ENCODE measurements at places on chromosomes 5 and 9.

DNA sequence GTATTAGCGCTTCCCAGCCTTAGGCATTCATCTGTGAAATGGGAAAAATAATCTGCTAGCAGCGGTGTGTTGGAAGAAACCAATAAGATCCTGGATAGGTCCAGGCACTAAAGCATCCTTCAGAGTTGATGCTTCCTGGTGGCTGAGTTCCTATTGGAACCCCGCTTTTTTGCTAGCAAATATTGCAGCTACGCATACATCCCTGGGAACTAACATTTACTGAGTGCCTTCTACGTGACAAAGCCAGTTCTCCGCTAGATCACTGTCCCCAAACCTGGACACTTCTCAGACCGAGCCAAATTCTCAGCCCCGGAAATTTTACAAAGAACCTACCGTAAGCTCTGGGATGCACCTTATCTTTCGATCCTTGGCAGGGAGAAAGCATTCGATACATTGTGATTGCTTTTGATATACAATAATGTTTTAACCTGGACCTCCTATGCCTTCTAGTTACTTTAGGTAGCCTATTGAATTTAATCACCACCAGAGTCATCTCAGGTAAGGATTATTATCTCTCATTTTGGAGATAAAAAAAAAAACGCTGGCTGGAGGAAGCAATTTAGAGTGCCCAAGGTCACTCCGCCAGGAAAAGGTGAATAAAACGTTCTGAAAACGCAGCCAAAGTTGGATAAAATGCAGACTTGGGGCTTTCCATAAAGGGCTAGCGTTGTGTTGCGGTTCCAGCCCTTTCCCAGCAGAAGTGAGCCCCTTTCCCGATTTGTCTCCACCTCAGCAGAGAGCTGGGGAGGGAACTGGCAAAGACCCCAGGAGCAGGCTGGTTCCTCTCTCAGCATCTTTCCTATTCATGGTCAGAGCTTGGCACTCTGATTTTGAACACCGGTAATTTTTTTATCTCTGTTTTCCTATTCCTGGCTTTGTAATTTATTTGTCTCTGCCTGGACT lies 2.6 kb upstream of the MSX2 start:
- DNase-seq: no peak

DNA sequence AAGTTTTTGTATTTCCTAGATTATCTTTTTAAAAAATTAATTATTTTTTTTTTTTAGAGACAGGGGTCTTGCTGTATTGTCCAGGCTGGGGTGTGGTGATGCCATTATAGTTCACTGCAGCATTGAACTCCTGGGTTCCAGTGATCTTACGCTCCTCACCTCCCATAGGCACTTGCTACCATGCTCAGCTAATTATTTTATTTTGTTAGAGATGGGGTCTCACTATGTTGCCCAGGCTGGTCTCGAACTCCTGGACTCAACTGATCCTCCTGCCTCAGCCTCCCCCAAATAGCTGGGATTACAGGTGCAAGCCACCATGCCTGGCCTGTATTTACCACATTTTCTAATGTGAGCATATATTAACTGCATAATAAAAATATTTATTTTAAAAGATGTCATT lies 274.5 kb downstream of the RFX3 start:
- no peak for DNase-seq

- DNase-seq: no peak
These were observed 62.4 kb downstream of the GRIA1 start for GRCh38 chr5:153552886-153553285.

DNA sequence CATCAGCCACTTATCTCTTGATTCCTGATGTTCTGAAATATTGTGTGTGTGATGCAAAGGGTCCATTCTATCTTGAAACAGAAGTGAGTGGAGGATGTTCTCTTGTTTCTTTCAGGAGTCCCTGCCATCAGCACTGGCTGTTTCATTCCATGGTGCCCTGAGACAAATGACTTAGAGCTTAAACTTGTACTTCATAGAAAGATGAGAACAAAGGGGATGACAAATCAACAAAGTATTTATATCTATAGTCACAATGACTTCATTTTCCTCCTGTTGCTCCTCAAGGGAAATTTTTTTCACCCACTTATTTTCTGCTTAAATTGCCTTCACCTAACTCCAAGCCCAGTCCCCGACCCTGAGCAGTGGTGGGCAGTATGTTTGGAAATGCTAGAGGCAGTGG lies 171.6 kb downstream of the TARS1 start:
- no peak for DNase-seq

DNA sequence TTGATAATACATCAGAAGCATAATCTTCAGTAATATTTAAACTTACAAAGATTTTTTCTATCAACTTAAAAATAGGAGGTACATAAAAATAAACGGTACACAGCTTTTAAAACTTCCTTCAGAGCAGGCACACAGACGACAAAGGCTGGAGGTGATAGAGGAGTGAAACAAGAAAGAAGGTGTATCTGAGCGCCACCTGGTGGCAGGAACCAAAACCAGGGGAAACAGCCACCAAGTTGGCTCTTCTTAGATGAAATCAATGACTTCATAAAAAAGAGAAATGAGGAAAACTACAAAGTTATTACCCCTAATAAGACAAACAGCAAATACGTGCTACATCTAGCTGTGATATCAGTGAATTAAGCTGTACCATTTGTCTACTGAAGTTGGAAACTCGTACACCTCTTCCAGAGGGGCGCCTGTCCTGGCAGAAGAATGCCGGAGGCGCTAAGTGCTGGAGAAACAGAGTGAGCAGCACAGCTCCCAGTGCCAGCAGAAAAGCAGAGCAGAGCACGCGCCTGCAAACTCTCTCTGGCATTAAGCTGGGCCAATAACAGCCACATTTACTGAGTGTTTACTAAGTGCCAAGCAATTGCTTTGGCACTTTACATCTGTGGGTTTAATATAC lies 85.9 kb downstream of the SETX start:
- DNase-seq: peak; percentile 21

- no peak for DNase-seq
These were observed 60.7 kb downstream of the COL27A1 start for GRCh38 chr9:114216081-114216480.

GRCh38 chr5:68086857-68087256 lies 128.7 kb upstream of the PIK3R1 start:
- DNase-seq: no peak

DNA sequence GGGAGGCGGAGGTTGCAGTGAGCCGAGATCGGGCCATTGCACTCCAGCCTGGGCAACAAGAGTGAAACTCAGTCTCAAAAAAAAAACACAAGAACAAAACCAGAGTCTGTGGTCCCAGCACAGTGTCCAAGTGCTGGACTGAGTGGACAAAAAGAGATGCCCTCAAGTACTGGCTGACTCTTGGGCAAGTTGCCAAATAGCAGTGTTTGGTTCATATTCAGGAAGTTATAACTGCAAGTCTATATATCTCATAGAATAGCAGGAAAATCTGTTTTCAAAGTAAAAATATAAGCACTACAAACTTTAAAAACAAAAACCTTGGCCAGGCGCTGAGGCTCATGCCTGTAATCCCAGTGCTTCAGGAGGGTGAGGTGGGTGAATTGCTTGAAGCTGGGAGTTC lies 7.3 kb downstream of the HABP4 start:
- no peak for DNase-seq

DNA sequence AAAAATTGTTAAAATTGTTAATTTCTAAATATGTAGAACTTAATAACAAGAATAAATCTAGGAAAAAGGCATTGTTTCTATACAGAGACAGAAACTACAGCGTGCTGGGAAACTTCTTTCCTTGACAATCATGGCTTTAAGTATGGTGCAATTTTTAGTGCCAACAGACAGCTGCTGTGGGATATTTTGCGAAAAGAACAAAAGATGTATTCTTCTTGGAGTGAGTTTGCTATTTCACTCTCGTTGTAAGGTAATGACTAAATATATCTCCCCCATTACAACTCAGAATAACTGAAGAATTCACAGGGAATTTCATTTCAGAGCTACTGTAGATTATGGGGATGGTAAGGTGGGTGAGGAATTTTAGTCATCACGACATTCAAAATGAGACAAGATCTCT lies 2055.0 kb upstream of the ACO1 start:
- DNase-seq: no peak

- DNase-seq: no peak
These were observed 22.3 kb downstream of the KLF9 start for GRCh38 chr9:70392189-70392588.

DNA sequence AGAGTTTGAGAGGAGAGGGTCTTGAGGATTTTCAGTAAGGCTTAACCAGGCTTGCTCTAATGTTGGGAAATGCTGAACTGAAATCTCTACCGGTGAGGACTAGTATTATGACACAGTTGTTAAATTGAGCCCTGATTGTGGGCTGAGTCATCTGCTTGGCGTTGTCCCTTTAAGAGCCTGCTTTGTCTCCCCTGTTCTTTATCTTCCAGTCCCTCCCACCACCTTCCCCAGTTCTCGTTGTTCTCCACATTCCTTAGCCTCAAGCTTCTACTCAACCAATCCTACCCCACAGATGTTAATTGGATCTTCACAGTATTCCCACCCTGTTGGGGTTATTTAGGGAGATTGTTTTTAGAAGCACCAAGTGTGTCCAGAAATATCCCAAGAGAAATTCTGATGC lies 57.6 kb downstream of the ANKRD55 start:
- no peak for DNase-seq

GRCh38 chr9:87716141-87716540 lies 9.8 kb upstream of the CTSL start:
- no peak for DNase-seq

DNA sequence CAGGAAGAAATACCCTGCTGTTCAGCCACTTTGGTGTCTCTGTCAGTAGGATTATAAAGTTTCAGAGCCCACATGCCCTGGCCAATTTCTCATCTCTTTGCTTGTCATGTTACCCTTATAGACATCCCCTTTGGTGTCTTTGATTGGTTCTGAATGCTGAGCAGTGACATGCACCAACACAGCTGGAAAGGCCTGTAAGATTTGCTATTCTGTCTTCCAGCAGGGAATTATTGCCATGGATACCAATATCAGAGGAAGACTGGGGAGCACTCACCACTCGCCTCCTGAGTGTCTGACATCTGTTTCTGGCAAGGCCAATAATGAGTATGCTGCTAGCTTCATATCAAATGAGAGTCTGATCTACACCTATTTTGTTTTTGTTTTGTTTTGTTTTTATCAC lies 34.4 kb downstream of the RAB3C start:
- DNase-seq: no peak

- DNase-seq: no peak
These were observed 106.4 kb downstream of the ZSWIM6 start for GRCh38 chr5:61438298-61438970.

DNA sequence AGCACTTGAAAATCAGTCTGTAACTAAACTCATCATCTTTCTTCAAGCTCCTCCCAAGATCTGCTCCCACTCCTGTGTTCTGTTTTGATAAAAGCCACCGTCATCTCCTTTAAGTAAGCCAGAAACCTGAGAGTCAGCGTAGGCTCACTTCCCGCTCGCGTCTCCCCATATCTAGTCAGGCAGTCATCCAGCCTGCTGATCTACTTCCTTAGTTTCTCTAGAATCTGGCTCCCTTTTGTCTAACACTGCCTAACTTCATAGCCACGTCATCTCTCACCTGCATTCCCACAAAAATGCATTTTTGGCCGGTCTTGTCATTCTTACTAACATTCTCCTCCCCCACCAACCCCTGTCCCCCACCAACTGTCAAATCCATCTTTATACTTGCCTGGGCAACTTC lies 3.0 kb upstream of the TJP2 start:
- DNase-seq: no peak

DNA sequence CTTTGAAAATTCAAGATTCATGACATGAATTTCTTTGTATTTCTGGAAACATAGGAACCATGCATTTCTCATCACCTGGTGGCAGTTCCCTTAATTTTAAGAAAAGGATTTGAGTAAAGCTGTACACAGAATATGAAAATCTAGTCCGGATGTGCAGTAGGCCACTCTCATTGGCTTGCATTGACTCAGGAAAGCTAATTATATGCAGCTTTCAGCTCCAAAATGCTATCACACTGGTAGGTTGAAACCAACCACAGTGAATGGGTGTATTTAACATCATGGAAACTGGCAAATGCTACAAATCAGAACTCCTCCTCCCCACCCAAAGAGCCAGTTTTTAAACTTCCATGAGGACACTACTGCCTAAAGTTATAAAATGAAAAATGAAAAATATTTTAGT lies 161.6 kb upstream of the FBXL17 start:
- no peak for DNase-seq

DNA sequence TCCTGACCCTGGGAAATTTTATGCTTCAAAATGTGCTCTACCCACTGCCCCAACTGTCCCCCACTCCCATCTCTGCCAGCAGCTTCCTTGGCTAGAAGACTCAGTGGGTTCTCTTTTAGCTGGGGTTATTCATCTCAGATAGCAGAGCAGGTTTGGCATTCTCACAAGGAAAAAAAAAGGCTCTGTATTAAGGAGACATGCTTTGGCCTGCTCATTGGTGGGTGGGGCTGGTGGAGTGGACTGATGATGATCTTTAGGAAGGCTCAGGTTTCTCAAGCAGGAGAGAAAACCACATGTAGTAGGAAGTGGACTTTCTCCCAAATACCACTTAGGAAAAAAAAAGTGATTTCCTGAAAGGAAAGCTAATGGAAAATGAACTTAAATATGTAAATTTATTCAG lies 279.2 kb upstream of the ZNF462 start:
- no peak for DNase-seq

- no peak for DNase-seq
These were observed 9.9 kb upstream of the NINJ1 start for GRCh38 chr9:93143830-93144530.

DNA sequence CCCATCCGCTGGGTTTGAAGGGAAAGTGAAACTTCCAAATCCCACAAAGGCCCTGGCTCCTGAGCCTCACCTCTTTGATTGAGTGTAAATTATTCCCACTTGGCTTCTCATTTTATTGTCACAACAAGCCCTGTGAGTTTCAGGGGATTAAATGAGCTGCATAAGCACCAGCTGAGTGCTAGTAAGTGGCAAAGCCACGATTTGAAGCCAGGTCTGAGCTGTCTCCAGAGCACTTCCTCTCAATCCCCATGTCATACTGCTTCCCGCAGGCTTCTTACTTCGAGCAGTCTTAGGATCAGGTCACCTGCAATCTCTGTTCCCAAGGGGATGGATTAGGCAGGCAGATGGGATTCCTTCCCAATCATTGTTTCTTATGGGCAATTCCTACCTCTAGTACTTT lies 18.0 kb downstream of the RPS14 start:
- DNase-seq: no peak

DNA sequence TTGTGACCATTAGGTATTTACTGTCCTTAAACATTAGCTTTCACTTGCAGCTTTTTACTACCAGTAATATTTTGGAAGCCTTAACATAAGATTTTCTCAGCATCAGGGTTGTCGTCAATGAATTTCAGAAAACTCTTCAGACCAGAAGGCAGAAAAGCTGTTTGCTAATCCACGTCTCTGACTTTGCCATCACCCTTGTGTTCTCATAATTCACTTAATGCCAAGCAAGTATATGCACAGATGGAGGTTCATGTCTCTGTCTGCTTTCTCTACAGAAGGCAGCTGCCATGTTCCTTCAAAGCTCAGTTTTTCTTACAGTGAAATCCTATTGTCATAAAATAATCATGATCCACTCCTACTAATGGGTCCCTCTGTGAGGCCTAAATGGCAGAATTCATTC lies 37.7 kb upstream of the LRRC19 start:
- DNase-seq: no peak

- DNase-seq: no peak
These were observed 121.1 kb upstream of the IRX4 start for GRCh38 chr5:2003690-2004365.
